Activated naive CD8-positive, alpha-beta T cell treated with anti-CD3 and anti-CD28 coated beads for 36 hours (primary cell): ENCODE measurements at places on chromosomes 2 and 18. TPM values are rescaled to one million over a fixed set of nuclear protein-coding genes. Genes with fewer than 3 reads are reported as not detected.

Gene ABCA12
- not detected for total RNA-seq

Gene MITD1
- total RNA-seq: 56.8 TPM

Gene METTL8
- 49.4 TPM for total RNA-seq

Gene AOX1
- 0.19 TPM for total RNA-seq

Gene DAW1
- total RNA-seq: not detected

Gene NOSTRIN
- total RNA-seq: not detected

Gene LRRC30
- total RNA-seq: not detected
